ENCODE measurements at places on chromosomes 7 and 10. TPM values are rescaled to one million over a fixed set of nuclear protein-coding genes. Genes with fewer than 3 reads are reported as not detected.

Gene MKLN1
- 60.4 TPM for total RNA-seq

Gene GPR26
- total RNA-seq: not detected

- no peaks in the 10 kb centered on the region for H3K27me3 ChIP-seq
- H3K36me3 ChIP-seq: no peaks in the 10 kb centered on the region
- no peaks in the 10 kb centered on the region for H3K4me1 ChIP-seq
- DNase-seq: no peak
- H3K27ac ChIP-seq: no peak overlapping the region
- H3K4me3 ChIP-seq: no peak overlapping the region
These were observed 91.6 kb downstream of the AKR1D1 start for GRCh38 chr7:138167869-138168296.

GRCh38 chr10:126964190-126964589, 59.0 kb downstream of the DOCK1 start:
- no peaks in the 10 kb centered on the region for H3K27me3 ChIP-seq
- H3K4me3 ChIP-seq: no peak overlapping the region
- no peak overlapping the region for H3K27ac ChIP-seq
- no peak for DNase-seq

GRCh38 chr10:96972264-96972663, 140.2 kb downstream of the LCOR start:
- no peaks in the 10 kb centered on the region for H3K27me3 ChIP-seq
- no peak overlapping the region for H3K4me3 ChIP-seq
- no peak overlapping the region for H3K27ac ChIP-seq
- no peaks in the 10 kb centered on the region for H3K4me1 ChIP-seq
- no peak for DNase-seq

GRCh38 chr10:1581189-1581588, 156.1 kb downstream of the ADARB2 start:
- DNase-seq: no peak
- H3K4me1 ChIP-seq: no peaks in the 10 kb centered on the region
- H3K4me3 ChIP-seq: no peak overlapping the region
- H3K36me3 ChIP-seq: no peaks in the 10 kb centered on the region

DNA sequence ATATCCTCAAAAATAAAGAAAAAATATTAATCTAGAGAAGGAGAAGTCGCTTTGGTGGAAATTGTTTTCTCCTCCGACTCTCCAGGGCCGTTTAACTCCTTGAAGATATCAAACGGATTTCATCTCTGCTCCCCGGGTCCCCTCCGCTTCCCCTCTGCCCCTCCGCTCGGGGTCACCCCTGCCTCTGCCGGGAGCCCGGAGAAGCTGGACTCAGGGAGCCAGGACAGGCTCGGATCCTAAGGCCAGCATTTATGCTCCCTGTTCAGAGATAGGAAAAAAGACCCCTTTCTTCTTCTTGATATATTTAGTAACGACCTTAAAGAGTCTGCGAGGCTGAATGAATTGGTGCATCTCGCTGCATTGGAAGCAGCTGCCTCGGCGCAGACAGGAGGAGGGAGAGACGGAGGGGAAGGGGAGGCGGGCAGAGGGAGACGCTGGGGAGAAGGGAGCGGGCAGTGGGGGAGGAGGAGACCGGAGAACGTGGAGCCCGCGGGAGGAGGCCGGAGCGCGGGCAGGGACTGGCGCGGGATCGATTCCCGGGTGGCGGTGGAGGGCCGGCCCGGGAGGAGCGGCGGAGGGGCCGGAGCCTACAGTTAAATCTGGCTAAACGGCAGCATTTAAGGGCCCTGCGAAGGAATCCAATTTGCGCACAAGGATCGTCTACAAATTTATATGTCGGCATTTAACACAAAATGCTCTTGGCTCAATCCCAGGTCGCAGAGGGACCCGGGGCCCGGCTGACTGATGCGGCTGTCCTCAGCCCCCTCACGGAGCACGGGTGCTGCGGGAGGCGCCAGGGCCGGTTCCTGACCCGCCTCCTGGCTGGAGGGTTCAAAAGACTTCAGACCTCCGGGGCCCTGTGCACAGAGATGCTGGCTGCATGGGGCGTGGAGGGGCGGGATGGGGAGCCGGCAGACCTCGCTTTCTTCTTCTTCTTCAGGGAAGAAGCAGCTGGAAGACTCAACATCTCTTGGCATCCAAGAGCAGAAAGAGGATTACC, 55.6 kb downstream of the CRTAC1 start:
- H3K36me3 ChIP-seq: no peaks in the 10 kb centered on the region
- no peak for DNase-seq
- H3K27me3 ChIP-seq: peaks cover 26% of the 10 kb centered on the region
- H3K4me1 ChIP-seq: no peaks in the 10 kb centered on the region
- no peak overlapping the region for H3K27ac ChIP-seq

- no peak overlapping the region for H3K4me3 ChIP-seq
- H3K27me3 ChIP-seq: no peaks in the 10 kb centered on the region
These were observed 376.9 kb upstream of the NRG3 start for GRCh38 chr10:81498011-81498551.

DNA sequence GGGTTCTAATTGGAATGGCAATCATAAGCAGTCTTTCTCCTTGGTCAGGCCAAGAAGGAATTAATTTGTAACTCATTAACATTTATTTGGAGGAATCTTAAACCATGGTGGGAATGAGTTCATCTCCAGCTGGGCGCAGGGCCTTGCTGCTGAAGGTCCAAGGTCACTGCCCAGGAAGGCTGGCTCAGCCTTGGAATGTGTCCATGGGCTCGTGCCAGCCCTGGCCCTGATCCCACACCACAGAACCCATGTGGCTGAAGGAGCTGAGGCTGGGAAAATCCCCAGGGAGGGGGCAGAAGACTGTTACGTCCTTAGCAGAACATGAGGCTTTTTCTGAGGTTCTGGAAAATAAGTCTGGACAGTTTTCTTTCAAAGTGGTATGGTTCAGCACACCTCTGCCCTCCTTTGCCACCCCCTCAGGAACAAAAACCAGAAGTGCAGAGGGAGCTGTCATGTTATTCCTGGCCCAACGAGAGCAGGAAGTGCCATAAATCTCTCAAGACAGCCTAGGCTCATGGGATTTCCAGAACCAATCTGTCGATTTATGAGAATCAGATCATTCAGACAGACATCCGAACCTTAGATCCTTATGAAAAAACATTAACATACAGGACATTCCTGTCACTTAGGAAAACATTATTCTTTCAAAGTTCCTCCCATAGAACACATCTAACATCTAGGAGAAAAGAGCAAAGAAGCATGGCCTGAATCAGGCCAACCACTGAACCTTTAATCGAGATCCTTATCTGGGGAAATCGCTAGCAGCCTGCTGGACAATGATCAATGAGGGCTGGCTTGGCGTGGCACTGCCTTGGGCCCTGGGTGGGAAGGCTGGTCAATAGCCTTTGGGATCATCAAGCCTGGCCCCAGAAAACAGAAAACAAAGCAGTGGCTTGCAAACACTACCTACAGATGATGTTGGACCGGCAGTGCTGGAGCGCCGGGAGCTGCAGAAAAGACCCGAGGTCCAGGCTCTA, 134.3 kb downstream of the TAX1BP1 start:
- H3K27me3 ChIP-seq: no peaks in the 10 kb centered on the region
- peaks cover 13% of the 10 kb centered on the region for H3K4me1 ChIP-seq
- no peaks in the 10 kb centered on the region for H3K36me3 ChIP-seq
- DNase-seq: peak; percentile 71
- no peak overlapping the region for H3K4me3 ChIP-seq

DNA sequence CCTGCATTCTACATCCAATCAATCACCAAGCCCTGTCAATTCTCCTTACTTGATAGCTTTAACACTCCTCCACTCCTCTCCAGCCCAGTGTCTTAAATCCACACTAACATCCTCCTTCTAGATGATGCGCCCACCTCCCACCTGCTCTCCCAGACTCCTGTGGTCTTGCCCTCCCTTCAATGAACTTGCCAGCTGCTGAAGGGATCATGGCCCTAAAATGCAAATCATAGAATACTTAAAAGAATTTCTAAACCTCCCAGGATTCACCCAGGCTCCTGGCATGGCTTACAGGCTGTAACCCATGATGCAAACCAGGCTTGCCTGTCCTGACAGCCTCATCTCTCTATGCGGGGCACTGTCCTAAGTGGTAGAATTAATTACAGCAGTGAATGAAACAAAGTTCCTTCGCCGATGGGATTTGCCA, 43.6 kb downstream of the SYPL1 start:
- no peaks in the 10 kb centered on the region for H3K27me3 ChIP-seq
- no peak overlapping the region for H3K27ac ChIP-seq
- H3K4me1 ChIP-seq: peaks cover 56% of the 10 kb centered on the region
- no peak overlapping the region for H3K4me3 ChIP-seq

All from lower lobe of right lung (tissue), 2 donors.